ENCODE measurements at places on chromosomes 5 and 9.

DNA sequence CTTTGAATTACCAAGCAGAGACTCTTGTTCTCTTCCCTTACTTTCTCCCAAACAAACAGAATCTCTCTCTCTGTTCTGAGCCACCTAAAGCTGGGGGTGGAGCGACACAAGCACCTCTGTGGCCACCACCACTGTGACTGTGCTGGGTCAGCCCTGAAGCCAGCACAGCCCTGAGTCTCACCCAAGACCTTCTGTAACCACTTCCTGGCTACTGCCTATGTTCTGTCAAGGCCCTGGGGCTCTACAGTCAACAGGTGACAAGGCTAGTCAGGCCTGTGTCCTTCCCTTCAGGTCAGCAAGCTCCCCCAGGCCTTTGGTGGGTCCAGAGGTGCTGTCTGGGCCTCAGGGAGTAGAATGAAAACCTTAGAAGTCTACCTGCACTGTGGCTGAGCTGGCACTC lies 26.1 kb upstream of the SLC28A3 start:
- no peak for DNase-seq

- no peak for DNase-seq
Observed at GRCh38 chr5:100826133-100826532, 76.9 kb downstream of the ST8SIA4 start.

DNA sequence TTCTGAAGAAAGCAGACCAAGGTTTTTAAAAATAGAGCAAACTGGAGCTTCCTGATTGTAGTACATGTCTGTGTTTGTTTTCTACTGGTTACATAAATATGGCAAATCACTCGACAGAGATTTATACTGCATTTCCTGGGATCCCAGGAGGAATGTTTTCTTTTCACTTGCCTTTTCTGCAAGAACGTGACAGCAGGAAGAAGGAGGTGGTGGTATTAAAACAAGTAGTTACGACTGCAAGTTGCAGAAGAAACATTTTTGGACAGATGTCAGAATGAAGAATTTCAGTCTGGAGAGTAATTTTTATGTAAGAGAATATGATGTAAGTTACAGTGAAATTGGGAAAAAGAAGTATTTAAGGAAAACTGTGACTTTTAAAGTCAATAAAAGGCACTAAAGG lies 253.7 kb upstream of the NFIL3 start:
- no peak for DNase-seq

- no peak for DNase-seq
Observed at GRCh38 chr5:140345919-140346347, 470 bp downstream of the HBEGF start.

DNA sequence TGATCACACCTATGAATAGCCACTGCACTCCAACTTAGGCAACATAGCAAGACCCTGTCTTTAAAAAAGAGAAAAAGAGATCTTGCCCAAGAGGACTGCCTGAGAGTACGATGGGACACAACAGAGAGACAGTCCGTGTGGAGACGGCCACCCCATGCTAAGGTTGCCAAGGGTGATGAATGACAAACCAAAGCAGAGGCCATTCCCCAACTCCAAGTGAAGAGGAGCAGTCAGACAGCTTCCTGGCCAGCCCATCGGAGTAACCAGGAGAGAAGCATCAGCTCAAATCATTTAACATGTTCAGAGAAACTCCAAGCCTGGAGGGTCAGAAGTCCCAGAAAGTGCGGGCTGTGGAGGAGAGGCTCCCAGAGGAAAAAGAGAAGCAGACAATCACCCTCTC lies 63.9 kb upstream of the SUB1 start:
- DNase-seq: no peak

DNA sequence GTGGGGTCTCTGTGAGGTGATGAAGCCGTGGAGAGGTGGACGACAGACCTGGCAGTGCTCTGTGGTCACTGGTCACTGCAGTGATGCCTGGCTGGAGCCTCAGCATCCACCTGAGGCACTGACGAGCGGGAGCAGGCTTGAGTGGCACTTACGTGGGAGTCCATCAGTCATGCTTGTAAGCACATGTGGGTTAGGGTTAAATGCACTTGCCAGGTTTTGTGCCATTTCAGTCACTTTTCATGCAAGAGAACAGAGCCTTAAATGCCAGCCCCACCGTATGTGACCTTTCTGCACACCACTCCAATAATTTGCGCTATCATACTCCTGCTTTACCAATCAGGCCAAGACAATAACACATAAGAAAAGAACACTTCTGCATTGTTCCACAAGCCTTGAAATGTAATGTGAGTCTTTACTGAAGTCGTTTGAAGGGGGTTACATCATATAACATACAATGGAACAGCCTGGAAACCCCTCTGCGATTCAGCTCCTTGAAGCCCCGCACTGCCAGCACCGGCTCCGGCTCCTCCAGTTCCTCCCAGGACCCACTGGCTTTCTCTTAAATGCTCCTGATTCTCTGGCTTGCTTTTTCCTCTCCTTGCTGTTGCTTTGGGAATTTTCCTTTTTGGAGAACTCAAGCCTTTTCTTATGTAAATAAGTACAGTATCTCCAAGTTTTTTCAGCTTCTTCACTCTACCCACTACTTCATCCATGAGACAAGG lies 59.4 kb upstream of the CTXN3 start:
- DNase-seq: no peak

Data from retinal pigment epithelial cell (primary cell).